AML-193 (cell line): ENCODE measurements at places on chromosomes 12 and 14.

DNA sequence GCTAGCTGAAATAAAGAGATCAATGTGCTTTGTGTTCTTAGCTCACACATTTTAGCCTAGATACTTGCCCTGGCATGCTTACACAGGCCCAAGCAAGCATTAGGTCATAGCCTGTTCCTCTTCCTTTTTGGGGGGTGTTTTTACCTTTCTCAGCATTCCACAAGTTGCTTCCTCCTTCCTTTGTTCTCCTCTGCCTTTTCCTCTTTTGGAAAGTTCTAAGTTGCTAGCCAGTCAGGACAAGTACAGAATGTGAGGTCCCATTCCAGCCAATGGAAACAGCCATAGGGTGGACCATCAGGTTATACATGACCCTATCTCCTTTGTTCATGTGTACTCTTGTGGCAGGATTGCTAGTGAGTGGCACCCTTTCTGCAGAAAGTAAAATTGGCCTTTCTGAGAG lies 154.9 kb downstream of the RASSF9 start:
- DNase-seq, result no peak

- peak; percentile 53 for DNase-seq
Observed at GRCh38 chr12:55727643-55728185, 1.1 kb downstream of the CD63 start.

DNA sequence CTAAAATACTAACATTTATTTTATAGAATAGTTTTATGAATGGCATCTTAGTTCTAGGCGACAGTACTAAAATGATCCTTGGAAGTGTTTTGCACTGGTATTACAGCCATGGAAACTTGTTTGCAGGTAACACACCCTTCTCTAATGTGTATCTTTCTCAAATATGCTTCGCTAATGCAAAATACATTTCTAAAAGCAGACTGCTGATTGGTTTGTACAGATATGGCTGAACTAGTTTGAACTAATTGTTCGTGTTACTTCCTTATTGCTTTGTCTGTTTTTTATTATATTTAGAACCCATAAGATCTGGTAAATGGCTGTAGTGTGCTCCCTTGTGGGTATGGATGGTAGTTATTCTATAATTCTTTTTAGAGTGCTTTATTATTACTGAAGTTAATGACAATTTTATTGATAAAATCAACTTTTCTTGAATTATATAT lies 53.0 kb downstream of the ATF7IP start:
- DNase-seq, result peak; percentile 28

GRCh38 chr12:52122904-52123303 lies 43.4 kb downstream of the SMIM41 start:
- DNase-seq, result no peak

- DNase-seq, result no peak
Observed at GRCh38 chr12:131437706-131438492, 273.0 kb upstream of the SFSWAP start.

- DNase-seq, result no peak
Observed at GRCh38 chr14:75053396-75054291, 2.4 kb upstream of the MLH3 start.

- DNase-seq, result no peak
Observed at GRCh38 chr12:77007476-77007875, 57.9 kb downstream of the E2F7 start.

DNA sequence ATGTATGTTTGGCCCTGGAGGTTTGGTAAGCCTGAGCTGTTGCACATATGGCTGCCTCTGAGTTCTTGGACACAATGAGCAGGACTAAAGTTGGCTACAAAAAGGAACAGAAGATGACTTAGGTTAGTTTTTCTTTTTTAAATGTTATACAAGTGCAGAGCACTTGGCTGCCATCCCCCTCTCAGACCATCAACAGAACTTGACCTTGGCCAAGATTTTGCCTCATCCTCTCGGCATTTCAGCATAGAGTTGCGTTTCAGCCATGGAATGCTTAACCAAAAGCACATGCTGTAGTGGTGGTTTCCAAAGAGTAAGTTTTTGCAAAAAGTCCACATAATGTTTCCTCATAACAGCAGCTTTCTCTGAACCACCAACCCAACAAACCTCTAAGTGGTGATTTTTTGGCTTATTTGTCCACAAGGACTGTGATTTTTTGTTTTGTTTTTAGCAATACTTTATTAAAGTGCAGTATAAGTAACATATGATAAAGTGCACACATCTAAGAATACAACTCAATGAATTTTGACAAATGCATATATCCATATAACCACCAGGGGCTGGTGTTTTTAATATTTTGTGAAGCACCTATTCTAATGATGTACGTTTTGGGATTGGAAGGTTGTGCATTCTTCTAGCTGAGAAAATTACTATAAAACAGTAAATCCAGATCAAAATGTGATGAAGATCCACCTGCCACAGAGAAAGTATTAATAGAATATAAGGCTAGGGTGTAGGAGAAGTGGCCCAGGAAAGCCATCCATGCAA lies 12.1 kb upstream of the GALNT16 start:
- DNase-seq, result no peak

- DNase-seq, result no peak
Observed at GRCh38 chr12:82593901-82594396, 92.8 kb upstream of the TMTC2 start.

DNA sequence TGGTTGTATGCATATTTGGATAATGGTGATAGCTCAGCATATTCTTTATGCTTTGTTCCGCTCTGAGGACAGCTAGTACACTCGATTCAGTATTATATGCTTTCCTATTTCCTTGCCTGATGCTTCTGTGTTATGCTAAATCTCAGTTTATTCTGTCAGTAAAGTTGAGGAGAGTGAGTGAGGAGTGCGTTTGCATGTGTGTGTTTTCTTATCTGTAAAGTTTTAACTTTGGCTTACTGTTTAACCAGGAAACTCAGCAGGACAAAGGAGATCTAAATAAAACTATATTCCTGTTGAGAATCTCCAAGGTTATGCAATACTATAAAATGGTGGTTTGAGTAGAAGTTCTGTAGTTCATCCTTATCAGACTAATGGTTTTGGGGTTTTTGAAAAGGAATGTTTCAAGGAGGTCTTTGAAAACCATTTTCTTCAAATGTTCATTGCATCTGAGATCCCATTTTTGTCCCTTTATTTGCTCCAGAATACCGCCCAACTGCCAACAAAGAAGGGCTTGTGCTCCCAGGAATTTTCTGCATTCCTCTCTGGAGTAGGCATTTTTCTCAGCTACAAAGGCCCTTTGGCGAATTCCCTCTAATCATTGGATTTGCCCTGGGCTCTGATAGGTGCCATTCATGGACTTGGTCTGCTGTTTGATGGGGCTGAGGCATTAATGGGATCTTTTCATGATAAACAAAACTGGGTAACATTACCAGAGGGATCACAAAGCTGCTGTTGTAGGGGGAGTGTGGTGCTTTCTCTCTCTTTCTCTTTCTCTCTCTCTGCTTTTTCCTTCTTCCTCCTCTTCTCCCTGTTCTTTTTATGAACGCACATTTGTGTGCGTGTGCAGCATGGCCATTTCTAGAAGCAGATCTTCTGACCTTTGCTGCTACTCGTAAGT lies 71.7 kb downstream of the HMGA2 start:
- no peak for DNase-seq

- DNase-seq, result no peak
Observed at GRCh38 chr12:51217133-51217967, 512 bp downstream of the POU6F1 start.

GRCh38 chr12:18165889-18166288 lies 75.9 kb upstream of the RERGL start:
- DNase-seq, result no peak

DNA sequence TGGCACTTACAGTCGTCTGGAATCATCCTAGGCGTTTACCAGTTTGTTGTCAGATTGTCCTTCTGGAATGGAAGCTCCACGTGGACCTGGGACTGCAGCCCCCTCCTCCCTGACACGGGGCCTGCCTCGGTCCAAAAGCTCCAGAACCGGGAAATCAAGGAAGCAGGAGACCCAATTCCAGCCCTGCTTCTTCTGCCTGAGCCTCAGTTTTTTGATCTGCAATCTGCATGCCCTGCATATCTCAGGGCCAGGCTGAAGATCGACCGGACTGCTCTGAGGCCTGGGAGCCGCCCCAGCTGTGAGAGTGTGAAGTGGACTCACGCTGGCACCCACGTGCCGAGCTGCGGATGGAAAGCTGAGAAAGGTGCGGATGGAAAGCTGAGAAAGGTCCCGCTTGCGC lies 98.6 kb downstream of the SETD3 start:
- DNase-seq, result no peak

GRCh38 chr12:103728323-103728722 lies 112.7 kb downstream of the NT5DC3 start:
- no peak for DNase-seq

DNA sequence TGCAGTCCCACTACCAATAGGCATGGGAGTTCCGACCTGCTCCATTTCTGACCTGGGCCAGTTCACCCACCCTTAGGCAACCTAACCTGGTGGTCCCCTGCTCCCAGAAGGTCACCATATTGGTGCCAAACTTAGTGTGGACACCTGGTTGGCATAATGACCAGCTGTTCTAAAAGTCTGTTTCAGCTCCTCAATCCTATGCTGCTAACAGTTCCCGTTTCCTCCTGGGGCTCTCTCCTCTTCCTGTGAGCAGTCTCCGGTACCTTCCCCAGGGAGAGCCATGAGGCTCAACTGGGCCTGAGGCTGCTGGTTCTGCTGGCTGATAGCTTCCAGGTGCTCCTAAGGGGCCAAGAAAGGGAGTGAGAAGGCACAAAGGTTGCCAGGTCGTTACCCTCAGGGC lies 15.9 kb upstream of the BLTP3B start:
- DNase-seq, result no peak

DNA sequence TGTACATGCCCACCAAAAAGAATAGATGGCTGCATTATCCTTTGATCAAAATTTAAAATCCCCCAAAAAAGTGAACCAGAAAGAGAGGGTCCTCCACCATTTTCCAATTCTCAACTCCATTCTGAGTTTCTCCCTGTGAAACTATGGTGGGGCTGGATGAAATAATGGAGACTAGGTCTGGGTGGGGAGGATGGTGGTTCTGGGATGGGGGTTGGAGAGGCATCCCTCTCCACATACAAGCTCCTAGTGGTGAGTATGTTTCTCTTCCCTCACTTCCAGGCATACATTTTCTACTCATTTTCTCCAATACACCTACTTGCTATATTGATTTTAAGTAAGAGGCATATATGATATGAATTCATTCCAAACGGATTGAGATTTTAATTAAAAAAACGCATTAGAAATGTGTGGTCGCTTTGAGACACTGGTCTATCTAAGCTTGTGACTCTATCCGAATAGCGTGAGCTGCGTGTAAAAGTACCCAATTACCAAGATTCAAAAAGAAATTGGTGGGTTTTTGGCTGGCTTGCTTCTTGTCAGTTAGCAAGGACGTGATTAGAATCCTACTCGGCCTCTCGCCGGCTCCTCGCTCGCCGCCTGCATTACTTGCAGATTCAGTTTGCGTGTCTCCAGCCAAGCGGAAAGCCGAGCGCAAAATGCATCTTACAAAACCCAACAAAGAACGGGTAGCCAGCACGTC lies 3.4 kb downstream of the ASCL1 start:
- no peak for DNase-seq

GRCh38 chr12:28108599-28108998 lies 81.7 kb upstream of the CCDC91 start:
- no peak for DNase-seq

GRCh38 chr12:57549909-57550640 lies at the start of gene KIF5A:
KIF5A (plus strand) TSS chr12:57550044; CDS start chr12:57550272, 228 bp downstream.
- no peak for DNase-seq

DNA sequence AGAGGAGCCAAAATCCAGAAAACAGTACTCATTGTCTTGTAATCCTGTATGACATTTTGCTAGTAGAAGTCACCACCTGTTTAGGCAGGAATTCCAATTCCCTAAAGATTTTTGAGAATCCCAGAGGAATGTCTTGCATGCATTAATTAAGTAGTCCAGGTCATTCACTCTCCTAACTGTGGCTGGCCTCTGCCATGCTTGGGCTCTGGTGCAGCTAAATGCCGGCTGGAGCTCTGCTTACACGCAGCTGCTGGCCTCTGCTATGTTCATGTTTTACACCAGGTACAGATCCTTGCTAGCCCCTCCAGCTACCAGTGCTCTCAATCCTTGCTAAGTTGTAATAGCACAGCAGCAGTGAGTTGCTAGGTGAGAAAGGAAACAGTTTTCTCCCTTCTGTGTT lies 16.3 kb upstream of the HIF1A start:
- DNase-seq, result no peak

DNA sequence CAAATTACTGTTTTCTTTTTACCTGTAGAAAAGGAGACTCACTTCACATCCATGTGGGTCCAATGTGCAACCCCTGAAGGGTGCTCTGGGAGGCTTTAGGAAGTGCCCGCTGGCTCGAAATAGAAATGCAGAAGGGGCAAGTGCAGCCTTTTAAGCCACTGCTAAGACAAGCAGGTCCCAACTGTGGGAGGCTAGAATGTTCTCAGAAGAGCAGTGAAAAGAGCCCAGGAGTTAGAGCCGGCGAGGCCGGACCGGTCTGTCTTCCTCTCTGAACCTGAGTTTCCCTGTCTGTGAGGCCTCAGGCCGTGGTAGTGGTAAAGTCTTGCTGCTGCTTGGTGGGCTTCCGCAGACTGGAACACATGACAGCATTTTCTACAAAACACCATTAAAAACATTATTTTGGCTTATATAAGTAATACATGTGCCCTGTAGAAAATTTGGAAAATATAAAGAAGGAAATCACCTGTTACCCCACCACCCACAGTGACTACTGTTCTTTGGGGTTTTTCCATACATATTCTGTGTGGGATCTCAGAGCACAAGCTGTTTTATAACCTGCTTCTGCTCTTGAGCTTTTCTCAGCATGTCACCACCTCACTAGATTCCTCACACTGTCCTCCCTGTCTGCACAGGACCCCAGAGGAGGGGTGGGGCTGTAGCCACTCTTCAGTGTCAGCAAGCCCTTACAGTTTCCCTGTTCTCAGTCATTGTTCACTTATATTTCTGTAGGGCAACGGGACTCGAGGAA lies 6.0 kb downstream of the CKB start:
- DNase-seq, result no peak

DNA sequence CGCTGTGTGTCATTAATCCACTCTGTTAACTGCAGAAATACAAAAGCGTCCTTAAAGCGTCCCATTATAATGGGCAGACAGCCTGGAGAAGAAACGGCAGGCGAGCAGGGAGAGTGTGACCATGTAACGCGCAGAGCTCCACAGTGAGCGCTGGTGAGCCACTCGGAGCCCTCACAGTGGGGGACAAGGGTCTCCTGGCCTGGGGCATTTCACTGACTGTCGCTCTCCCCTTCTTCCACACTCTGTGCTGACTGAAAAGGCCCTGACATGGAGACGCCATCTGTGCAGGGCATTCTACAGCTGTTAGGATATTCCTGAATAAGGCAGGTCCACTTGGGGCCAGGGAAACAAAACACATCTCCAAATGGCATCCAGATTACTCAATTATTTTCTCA lies 24.2 kb downstream of the CCDC92 start:
- no peak for DNase-seq

- DNase-seq, result no peak
Observed at GRCh38 chr14:83004456-83005006, 1470.9 kb upstream of the SEL1L start.

DNA sequence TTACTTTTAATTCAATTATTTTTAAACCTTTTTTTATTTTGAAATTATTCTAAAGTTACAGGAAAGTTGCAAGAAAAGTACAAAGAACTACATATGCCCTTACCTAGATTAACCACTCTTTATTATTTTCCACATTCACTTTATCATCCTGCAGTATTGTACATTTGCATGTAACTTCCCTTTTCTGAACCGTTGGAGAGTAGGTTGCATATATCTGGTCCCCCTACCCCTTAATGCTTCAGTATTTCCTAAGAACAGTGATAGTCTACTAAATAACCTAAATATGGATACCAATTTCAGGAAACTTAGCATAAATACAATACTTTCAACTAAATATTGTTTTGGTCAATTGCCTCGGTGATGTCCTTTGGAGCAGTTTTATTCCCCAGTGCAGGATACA lies 15.0 kb downstream of the G2E3 start:
- no peak for DNase-seq

GRCh38 chr14:91298576-91298975 lies 54.1 kb upstream of the GPR68 start:
- no peak for DNase-seq
